ENCODE measurements at places on chromosomes 2 and 18.

- peak; percentile 65 for DNase-seq
Observed at GRCh38 chr2:230849633-230850357, 14.9 kb upstream of the ITM2C start.

- DNase-seq, result no peak
Observed at GRCh38 chr2:62423883-62424458, 82.0 kb downstream of the TMEM17 start.

GRCh38 chr18:37669991-37670534 is 104.5 kb upstream of the CELF4 start:
- DNase-seq, result no peak

DNA sequence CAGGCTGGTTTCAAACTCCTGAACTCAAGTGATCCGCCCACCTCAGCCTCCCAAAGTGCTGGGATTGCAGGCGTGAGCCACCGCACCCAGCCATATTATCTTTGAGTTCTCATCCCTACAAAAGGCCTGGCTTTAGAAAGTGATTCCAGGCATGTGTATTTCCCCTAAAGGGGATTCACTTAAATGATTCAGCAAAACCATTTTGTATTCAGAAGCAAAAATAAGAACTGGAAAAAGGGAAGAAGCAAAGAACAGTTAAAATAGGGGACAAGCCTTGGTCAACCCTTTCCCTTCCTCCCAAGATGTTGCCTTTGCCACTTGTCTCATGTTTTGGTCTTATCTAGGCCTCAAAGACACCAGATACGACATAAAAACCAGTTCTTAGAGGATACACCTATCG is 10.5 kb downstream of the TM4SF20 start:
- no peak for DNase-seq

- DNase-seq, result no peak
Observed at GRCh38 chr2:36376319-36376765, 20.8 kb downstream of the CRIM1 start.

DNA sequence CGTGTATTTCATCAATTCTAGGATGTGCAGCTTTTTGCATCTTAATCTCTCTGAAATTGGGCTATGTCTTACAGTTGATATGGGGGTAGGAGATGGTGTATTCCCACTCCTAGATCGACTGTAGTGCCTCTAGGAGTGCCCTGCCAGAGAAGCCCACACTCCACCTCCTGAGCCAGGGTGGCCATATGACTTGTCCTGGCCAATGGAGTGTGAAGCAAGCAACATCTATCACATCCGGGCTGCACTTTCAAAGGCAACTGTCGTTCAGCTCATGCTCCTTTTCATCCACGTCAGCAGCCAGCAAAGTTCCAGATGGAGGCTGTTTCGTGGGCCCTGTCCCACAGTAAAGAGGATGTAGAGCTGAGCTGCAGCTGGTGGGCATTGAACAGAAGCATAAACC is 149.4 kb upstream of the SLC1A4 start:
- no peak for DNase-seq

GRCh38 chr18:74818516-74819175 is 221.0 kb downstream of the ZNF407 start:
- DNase-seq, result no peak

GRCh38 chr2:148949348-148949747 is 74.3 kb downstream of the KIF5C start:
- DNase-seq, result no peak

GRCh38 chr2:225735844-225736243 is 336.3 kb downstream of the NYAP2 start:
- DNase-seq, result no peak

DNA sequence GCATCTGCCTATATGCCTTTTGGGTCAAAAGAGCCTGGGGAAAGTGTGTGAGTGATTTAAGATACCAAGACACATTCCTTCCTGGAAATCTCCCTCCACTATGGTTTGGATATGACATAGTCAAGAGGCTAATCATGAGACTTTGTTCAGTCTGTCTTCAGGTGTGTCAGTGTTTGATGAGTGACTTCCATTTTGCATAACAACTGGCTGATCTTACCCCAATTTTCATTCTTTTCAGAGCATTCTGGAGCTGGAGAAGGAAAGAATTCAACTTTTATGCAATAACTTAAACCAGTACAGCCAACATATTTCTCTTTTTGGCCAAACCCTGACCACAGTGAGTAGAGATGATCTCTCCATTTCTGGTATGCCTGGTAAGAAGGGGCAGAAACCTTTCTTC is 39.4 kb downstream of the SPC25 start:
- DNase-seq, result no peak

- DNase-seq, result no peak
Observed at GRCh38 chr18:56402872-56403516, 235.4 kb downstream of the TXNL1 start.

DNA sequence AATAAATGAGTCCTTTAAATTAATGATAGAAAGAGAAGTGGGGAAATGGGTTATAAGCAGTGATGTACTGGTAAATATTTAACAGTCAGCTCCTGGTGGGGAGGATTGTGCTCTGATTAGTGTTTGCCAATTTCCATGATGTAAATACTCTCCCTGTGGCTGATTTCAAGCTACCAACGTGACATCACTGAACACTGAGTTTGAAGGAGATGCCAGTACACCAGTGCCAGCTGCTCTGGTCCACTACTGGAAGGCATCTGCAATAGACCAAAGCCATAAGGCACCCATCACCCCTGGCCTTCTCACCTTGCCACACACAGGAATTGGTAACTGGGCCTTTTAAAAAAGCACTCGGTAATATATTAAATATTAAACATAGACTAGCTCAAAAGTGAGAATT is 77.7 kb downstream of the TGOLN2 start:
- DNase-seq, result no peak

GRCh38 chr2:179479947-179480346 is 215.3 kb upstream of the SESTD1 start:
- DNase-seq, result no peak

DNA sequence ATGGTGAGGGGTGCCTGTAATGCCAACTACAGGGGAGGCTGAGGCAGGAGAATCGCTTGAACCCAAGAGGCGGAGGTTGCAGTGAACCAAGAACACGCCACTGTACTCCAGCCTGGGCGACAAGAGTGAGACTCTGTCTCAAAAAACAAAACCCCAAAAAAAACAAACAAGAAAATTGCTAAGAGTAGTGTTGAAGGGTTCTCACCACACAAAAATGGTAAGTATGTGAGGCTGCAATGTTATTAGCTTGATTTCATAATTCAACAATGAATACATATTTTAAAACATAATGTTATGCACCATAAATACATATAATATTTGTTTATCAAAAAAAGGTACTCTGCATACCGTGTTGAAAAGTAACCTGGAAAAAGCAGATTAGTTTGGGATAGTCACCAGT is 45.8 kb downstream of the PSMG2 start:
- no peak for DNase-seq

- no peak for DNase-seq
Observed at GRCh38 chr2:204913854-204914464, 368.7 kb downstream of the PARD3B start.

GRCh38 chr2:218329826-218330593 is 26.6 kb upstream of the CATIP start:
- DNase-seq, result no peak

DNA sequence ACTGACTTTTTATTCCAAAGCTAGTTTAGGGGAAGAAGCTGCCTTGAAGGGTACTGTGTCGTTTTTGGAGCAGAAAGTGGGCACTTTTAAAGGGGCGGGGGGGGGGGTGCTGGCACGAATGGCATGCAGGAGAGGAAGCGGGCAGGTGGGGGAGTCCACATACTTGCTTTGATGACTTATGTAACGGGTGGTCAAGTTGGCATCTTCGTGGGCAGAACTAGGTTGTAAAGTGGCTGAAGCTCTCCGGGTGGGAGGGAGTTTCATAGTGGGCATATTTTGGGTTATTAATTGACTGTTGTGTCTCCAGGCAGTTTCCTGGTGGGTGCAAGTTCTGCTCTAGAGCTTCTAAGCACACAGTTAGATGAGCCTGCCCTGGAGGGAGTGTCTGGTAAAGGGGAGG is 19.9 kb downstream of the PCARE start:
- DNase-seq, result no peak

DNA sequence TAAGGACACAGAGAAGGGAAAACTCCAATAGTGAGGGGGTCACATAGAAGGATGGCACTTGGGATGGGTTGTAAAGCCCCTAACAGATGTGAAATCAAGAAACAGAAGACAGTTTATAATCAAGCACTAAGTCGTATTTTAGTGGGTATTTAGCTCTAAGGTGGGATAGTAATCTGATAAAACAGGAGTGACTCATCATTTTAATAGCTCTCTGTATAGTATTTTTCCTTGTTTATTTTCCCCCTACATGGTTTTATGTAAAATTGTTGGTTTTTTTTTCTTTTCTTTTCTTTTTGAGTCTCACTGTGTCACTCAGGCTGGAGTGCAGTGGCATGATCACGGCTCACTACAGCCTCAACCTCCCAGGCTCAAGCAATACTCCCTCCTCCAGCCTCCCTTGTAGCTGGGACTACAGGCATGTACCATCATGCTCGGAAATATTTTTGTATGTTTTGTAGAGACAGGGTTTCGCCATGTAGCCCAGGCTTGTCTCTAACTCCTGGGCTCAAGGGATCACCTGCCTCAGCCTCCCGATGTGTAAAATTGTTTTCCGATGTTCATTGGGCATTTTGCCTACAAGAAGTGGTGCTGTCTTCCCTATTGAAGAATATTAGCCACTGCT is 142.6 kb upstream of the SERPINE2 start:
- DNase-seq, result no peak

GRCh38 chr2:107932979-107933378 is 53.3 kb upstream of the SLC5A7 start:
- no peak for DNase-seq

DNA sequence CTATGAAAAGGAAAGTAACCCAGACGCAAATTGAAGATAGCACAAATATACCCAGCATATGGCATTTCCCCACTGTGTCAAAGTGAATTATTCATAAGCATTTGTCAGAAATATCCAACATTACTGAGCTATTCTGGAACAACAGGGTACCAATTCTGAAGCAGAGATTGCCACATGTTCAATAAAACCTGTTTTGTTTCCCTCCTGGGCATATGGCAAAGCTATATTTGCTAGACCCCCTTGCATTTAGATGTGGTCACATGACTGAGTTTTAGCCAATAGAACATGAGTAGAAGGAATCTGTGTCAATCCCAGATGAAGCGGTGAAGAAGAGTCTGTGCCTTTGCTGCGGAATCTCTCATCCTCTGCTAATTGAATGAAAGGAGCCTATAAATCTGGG is 296.4 kb upstream of the DLGAP1 start:
- no peak for DNase-seq

- DNase-seq, result no peak
Observed at GRCh38 chr18:59509481-59510442, 150.7 kb upstream of the LMAN1 start.

GRCh38 chr2:197377670-197378069 is 57.2 kb downstream of the SF3B1 start:
- DNase-seq, result no peak

- no peak for DNase-seq
Observed at GRCh38 chr2:204339212-204339715, 206.0 kb upstream of the PARD3B start.

DNA sequence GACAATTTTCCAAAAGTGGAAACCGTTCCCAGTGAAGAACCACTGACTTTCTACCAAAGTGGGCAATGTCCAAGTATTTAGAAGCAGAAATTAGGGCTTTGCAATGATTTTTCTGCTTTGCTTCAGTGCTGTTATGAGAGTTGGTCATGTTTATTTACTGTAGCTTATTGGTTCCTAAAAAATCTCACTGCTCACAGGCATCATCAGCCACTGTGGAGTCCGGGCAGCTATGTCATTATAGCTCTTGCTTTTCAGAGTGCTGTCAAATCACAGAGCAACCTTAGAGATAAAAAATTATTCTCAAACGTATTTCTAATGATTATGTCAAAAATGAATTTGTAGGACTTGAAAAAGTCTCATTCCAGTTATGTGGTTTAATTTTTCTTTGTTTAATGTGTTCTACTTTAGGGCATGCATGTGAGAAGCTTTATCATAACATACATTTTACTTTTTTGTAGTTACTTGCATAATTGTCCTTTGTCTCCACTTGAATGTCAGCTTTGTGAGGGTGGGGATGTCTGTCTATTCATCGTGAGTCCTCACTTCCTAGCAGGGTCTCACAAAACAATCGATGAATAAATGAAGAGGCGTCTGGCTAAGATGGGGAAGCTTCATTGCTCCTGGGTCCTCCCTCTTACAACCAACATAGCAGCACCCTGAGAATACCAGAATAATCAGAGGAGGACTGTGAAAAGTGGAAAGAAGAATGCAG is 117.6 kb downstream of the TPGS2 start:
- no peak for DNase-seq

Data from stimulated activated CD8-positive, alpha-beta memory T cell treated with anti-CD3 and anti-CD28 coated beads, Interleukin-15, amount 100 ng/mL, for 24 hours (primary cell).